ENCODE measurements at places on chromosomes 1 and 21.

DNA sequence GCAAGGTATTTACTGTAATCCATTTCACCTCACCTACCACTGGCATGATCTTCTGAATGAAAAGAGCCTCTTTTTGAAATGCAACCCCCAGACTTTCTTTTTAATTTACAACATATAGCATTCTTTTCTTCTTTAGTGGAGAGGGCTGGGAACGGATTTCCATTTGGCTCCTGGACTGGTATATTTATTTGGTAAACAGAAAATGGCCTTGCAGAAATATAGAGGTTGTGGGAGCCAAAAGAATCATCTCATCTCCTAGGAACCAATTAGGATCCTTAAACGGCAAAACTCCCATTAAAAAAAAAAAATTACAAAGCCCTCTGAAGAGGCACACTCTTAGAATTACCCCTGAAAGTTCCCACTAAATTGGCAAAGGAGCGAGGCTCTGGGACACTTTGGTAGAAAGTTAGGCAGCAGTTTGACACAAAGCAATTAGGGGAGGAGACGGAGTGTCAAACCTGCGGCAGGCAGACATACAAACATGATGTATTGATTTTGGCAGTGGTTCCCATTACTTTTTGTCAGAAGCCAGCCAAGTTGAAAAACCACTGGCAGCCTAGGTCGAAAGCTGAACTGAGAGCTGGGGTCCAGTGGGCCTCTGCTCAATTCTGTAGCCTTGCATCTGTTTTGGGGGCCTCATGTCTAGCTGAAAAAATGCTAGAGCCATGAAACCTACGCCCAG is 135.1 kb upstream of the MAGI3 start:
- no peak for DNase-seq

DNA sequence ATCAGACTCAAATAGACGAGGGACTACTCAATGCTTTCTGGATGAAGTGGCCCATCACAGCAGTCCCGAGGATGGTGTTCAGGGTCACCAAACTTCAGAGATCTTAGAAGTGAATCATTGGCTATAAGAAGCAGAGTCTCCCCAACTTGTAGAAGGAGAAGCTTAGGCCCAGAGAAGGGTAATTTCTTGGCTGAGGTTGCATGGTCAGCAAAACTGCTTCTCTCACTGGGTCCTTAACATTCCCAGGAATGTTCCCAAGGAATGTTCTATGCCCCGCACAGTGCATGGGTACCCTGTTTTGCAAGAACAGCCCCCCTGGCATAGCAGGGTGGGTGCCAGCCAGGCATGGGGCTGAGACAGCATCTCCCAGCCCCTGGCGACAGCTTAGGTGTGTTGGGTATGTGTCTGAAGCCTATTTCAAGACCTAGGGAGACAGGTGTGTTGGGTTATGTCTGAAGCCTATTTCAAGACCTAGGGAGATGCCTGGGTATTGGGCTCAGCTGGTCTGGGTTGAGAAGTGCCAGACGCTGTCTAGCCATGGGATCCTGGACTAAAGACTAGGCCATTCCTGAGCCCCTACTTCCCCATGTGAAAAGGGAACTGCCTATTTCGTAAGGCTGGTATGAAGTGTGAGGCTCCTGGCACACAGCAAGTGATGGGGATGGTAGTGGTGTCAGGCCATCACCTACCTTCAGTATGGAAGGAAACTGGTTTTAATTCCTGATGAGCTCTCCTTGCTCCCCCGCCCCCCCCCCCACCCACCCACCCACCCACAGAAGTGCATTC is 26.1 kb downstream of the PADI6 start:
- DNase-seq, result no peak

DNA sequence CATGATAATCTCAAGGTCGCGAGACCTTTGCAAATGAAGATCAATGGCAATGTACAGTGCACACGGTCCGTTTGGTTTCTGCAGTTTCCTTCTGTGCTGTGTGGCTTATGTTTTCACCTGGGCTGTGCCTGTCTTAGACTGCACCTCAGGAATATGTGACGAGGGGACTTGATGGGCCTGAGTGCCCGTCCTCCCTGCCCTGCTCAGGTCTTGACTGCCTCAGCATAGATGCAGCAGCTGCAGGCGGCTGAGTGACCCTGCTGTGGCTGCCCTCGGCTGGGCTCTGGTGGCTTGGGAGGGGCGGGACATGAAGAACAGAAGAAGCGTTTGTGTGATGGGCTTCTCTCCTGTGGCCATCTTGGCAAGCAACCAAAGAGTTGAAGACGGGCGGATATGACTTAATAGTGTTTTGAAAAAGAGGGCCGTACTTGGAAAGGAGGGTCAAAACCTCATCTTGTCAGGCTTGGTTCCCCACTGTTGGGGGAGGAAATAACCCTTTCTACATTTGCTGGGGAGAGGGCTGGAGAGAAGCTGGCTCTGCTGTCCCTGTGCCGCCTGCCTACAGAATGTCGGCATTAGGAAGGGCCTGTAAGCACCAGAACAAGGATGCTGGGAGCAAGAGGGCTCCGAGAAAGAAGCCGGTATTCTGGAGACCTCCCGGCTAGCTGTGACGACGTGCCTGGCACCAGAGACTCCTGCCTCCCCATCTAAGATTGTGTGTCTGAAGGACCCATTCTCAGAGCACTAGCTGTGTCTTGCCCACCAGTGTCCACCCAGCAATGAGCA is 7.1 kb downstream of the MYBPHL start:
- no peak for DNase-seq

GRCh38 chr1:217525773-217526490 is 105.0 kb downstream of the GPATCH2 start:
- DNase-seq, result no peak

GRCh38 chr1:248756151-248756550 is 592 bp upstream of the LYPD8 start:
- no peak for DNase-seq
